Activated T-cell treated with anti-CD3 and anti-CD28 coated beads for 1 hour (primary cell): ENCODE measurements at places on chromosomes 12 and 14.
A peak's percentile ranks its signal among the peaks of the same experiment; 100 is the strongest.

GRCh38 chr12:116382686-116383530, 105.4 kb upstream of the MED13L start:
- no peak for DNase-seq

- no peak for DNase-seq
Measured at GRCh38 chr12:57055824-57056223, 5.9 kb upstream of the MYO1A start.

DNA sequence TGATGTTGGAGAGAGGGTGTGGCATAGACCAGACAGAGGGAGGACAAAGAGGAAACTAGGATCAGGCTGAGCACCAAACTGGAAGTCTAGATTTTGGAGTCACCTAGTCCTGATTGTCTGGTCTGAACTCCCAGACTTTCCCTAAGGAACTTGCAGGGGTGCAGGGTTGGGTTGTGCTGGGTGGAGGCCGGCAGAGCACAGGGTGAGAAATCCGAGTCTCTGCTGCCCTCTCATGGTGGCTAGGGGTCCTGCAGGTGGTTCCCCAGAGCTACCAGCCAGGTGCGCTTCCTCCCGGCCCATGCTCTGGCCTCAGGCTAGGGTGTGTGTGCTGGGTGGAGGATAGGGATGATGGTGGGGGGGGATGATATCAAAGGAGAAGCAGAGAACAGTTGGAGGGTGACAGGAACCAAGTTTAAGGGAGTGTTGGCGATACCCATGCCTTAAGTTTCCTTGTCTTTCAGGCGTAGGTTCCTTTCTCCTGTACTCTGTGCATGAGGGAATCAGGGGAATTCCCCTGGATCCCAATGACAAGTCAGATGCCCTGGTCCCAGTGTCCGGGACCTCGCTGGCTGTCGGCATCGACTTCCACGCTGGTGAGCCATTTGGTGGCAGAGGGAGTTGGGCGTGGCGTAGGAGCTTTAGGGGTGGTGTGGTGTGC, 33.5 kb upstream of the NXPH4 start:
- DNase-seq: peak; percentile 76

- DNase-seq: no peak
Measured at GRCh38 chr12:59651229-59651920, 55.5 kb downstream of the SLC16A7 start.

- no peak for DNase-seq
Measured at GRCh38 chr14:59093902-59094301, 94.6 kb upstream of the DAAM1 start.

DNA sequence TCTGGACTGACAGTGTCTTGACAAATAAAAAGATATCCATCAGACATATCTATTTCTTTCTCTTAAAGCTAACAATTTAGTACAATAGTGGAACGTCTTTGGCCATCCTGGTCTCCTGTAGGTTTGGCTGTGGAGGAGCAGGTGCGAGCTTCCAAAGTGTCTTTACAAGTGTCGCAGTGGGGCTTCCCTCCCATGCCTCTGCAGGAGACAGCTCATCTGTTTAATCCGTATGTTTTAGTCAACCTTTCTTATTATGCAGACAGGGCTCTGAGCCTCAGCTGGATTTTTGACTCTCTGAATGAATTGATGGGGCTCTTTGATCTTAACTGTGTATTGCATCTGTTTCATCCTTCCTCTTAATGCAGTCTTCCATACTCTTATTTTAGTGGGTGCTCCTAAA, 57.5 kb downstream of the RMST start:
- no peak for DNase-seq

DNA sequence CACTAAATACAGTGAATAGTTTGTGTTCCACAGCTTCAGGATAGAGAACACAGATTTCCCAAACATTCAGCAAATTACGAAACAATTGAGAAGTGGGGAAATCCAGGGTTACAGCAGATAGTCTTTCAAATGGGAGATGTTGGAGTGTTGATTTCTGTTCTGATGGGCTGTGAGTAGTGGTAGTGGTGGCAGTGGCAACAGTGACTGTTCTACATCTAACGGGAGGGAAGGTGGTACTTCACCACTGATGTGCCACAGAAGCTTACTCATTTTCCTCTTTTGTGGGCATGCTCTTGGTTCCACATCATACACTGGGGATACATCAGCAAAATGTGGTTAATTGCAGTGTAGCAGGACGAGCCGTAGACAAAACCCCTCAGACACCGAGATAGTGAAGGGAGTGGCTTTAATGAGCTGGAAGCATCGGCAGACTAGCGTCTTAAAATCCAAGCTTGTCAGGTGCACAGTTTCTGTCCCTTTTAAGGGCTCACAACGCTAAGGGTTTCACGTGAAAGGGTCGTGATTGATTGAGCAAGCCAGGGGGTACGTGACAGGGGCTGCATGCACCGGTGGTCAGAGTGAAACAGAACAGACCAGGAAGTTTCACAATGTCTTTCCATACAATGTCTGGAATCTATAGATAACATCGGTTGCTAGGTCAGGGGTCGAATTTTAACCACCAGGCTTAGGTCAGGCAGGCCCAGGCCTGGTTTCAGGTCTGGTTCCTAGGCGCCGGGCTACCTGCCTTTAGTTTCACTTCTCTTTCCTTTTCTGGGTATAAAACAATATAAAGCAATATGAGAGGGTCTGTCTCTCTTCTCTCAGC, 330.6 kb upstream of the FBXO33 start:
- DNase-seq: no peak

GRCh38 chr14:70237710-70238109, 49.0 kb upstream of the SLC8A3 start:
- no peak for DNase-seq

DNA sequence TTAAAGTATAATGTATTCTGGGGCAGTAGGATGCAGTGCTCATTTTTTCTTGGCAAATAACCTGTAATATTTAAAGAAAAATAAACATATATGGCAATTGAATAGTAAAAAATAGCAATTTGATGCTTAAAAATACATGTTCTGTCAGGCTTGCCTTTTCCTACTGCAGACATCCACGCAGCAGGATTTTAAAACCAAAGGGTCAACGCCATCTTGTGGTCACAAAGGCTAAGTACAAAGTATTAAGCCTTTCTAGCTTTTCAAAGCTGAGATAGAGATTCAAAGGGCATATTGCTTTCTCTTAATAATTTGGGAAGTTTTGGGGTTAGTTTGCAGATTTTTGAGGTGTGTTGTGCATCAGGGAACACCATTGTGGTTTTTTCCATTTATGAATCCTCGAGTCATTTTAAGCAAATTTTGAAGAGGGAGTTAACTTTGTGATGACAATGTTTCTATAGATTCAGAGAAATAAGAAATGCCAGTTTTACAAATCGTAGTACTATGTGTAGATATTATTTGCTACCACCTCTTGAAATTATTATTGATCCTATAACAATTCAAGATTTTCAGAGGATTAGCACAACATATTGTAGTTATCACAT, 4.7 kb upstream of the CCER1 start:
- DNase-seq: no peak

- DNase-seq: no peak
Measured at GRCh38 chr14:75559451-75560222, 18.8 kb upstream of the FLVCR2 start.

- DNase-seq: no peak
Measured at GRCh38 chr14:94282991-94283723, 9.9 kb downstream of the SERPINA10 start.

- no peak for DNase-seq
Measured at GRCh38 chr12:39402922-39403321, 40.0 kb downstream of the KIF21A start.

DNA sequence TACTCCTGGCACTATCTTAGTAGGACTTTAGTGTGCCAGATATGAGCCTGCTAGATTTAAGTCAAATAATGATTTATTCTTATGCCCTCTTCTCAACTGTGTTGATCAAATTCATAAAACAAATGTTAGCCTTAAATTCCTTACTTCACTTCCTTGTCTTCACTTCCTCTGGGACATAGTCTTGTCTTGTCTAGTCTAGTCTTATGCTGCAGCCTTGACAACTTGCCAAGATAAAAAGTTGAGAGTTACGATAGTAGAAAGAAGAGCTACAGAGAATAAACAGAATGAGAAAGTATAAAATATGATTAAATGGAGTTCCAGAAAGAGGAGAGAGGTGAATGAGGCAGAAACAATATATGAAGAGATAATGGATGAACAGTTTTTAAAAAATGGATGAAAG, 378.1 kb downstream of the DAD1 start:
- DNase-seq: no peak

GRCh38 chr12:90262251-90262650, 553.6 kb upstream of the ATP2B1 start:
- no peak for DNase-seq

DNA sequence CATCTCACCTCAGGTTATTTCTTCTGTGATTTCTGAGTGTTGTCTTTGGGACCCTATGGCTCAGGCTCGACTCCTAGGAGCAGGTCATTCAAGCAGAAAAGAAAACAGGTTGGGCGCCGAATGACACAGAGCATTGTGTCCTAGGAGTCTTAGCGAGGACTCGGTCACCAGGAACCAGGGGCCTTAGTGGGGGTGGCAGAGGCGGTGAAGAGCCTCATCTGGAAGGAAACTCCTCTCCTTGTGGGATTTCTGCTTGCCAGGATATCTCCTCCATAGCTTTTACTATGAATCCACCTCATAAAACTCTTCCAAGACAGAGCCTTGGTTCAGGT, 630 bp downstream of the PLEKHH1 start:
- no peak for DNase-seq

GRCh38 chr12:120720234-120720986, 5.2 kb upstream of the ACADS start:
- no peak for DNase-seq

DNA sequence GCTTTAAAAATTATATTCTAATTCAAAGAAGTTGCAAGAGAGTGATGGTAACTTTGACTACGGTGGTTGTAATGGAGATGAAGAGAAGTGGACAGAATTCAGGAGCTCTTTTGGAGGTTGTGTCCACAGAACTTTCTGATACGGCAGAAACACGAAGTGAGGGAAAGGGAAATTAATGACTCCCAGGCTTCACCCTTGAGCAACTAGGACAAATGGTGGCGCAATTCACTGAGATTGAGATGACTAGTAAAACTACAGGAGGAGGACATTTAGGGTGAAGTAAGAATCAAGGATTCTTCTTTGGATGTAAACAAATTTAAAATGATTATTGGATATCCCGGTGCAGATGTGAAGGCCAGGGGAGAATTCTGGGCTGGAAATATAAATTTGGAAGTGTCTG, 212.6 kb downstream of the PTPRO start:
- DNase-seq: no peak

- DNase-seq: no peak
Measured at GRCh38 chr14:70663707-70664179, 22.0 kb downstream of the TTC9 start.

DNA sequence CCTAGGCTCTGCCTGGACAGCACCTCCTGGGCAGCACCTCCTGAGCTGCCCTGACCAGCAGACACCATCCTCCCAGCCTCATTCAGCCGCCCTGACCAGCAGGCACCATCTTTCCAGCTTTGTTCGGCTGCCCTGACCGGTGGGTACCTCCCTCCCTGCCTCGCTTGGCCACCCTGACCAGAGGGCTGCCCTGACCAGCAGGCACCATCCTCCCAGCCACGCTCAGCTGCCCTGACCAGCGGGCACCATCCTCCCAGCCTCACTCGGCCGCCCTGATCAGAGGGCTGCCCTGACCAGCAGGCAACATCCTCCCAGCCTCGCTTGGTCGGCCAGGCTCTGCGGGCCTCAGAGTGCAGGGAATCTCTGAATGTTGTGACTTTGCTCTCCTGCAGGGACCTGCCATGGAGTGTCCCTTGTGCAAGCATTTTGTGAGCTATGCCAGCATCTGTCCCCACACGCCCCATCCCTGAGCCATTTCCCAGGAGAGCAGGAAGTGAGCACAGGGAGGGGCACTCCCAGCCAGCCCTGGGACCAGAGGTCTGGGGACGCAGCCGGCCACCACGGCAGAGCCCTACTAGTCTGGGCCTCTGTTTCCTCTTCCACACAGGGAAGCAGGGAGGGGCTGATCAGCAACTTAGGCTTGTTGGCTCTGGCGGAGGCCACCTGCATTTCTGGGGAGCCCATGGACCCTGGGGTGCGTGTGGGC, 265.5 kb downstream of the SEC23A start:
- no peak for DNase-seq

GRCh38 chr12:29752121-29752520, 31.6 kb downstream of the TMTC1 start:
- no peak for DNase-seq

- peak; percentile 47 for DNase-seq
Measured at GRCh38 chr12:121400332-121401139, 618 bp downstream of the RNF34 start.

GRCh38 chr12:94841177-94841576, 162.3 kb downstream of the NDUFA12 start:
- DNase-seq: no peak

DNA sequence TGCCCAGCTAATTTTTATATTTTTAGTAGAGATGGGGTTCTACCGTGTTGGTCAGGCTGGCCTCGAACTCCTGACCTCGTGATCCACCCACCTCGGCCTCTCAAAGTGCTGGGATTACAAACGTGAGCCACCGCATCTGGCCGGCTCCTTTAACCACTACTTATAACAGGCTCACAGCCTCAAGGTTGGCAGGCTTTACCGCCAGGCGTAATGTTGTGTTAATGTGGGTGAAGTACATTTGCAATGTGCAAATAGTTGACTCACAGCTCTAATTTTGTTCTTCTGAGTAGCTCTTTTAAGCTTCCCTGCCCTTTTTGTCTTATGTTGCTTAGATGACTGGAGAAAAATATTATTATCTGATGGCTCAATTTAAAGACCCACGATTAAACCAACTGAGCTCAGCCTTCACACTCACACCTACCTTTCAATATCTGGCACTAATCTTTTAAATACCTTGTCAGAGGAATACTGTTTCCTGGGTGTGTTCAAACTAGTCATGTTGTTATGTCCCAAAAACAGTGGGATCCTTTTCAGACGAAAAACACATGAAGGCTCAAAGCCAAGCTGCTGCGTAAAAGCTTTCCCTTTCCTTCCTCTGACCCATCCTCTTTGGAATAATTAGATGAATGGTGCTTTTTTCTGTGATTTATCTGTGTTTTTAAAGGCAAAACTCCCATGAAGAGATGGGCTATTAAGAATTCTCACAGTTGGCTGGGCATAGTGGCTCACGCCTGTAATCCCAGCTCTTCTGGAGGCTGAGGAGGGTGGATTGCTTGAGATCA, 57.2 kb upstream of the USP44 start:
- no peak for DNase-seq

- DNase-seq: peak; percentile 81
Measured at GRCh38 chr12:53213348-53213747, 6.3 kb upstream of the ITGB7 start.
